ENCODE measurements at places on chromosomes 1 and 21.
A peak's percentile ranks its signal among the peaks of the same experiment; 100 is the strongest.

GRCh38 chr1:114134518-114134917, 19.2 kb downstream of the SYT6 start:
- DNase-seq, result no peak

GRCh38 chr1:184395937-184396480, 9.2 kb downstream of the C1orf21 start:
- no peak for DNase-seq

DNA sequence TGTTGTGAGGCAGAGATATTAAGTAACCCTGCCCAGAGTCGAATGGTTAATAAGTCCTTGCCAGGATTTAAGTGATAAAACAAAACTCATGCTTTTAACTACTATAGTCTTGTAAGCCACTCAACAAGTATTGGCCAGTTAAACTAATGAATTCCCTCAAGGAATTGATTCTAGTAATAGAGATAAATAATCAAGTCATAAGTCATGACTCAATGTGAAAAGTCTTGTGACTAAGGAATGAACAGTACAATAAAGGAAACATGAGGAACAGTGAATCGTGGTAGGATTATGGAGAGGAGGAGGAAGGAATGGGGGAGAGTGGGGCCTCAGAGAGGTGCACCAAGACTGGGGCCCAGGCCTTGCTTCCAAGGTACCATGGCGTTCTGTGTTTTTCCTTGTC, 104.7 kb downstream of the FGGY start:
- no peak for DNase-seq

GRCh38 chr1:29674627-29675326, 438.5 kb downstream of the PTPRU start:
- no peak for DNase-seq

GRCh38 chr1:90729504-90730242, 12.6 kb upstream of the BARHL2 start:
- no peak for DNase-seq

- DNase-seq, result peak; percentile 22
These were observed 45.7 kb downstream of the CDCP2 start for GRCh38 chr1:54107131-54107530.

DNA sequence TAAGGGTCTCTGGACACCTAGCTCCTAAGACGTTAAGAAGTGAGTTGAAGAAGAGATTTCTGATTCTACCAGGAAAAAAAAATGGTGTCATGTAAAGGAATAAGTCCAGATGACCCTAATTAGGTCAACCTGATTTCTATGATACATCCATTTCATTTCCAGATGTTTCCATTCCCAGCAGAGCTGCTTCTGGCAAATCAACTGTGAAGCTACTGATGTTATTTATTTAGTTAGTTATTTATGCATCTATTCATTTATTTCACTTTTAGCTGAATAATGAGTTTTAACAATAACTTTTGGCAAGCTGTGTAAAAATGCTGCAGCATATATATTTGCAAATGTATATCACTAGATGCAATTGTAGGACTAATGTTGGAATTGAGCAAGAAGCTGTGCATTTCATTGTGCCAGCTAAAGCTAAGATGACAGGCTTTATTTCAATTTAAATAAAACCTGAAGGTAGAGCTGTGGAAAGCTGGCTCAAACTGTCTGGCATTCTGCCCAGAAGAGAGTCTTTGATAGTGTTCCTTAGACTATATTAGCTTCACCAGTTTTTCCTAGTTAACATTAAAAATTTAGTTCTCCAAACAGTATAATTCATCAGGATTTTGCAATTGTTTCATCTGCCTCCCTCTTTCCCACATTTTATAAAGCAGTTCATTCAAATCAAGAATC, 1164.4 kb upstream of the ADGRL4 start:
- DNase-seq, result no peak

GRCh38 chr1:248596615-248597014, 885 bp downstream of the OR2T10 start:
- DNase-seq, result no peak

GRCh38 chr1:241695246-241696171, 43.4 kb downstream of the WDR64 start:
- no peak for DNase-seq

DNA sequence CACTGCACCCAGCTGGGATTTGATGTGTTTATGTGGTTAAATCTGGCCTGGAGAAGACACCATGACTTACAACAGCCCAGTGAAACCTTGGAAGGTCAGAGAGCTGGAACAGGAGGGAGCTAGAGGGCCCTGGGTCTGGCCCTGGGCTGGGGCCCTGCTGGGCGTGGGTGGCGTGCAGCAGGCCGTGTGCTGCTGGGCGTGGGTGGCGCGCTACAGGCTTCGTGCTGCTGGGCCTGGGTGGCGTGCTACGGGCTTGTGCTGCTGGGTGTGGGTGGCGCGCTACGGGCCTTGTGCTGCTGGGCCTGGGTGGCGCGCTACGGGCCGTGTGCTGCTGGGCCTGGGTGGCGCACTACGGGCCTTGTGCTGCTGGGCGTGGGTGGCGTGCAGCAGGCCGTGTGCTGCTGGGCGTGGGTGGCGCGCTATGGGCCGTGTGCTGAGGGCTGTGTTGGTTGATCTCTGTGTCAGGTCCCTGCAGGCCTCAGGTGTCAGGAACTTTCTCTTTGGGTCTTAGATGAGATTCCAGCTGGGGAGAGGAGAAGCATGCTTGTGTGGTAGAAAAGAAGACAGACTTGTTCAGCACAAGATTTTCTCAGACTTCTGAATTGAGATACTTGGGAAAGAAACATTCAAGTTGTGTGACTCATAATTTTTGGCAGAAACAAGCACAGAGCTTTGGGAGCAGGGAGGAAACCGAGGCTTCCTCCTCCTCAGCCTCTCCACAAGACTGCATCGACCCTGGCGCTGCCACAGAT, 66.0 kb downstream of the COL18A1 start:
- DNase-seq, result peak; percentile 52

- no peak for DNase-seq
These were observed 2.1 kb upstream of the SELENON start for GRCh38 chr1:25797939-25798338.

GRCh38 chr1:11245904-11246719, 16.2 kb downstream of the MTOR start:
- no peak for DNase-seq

GRCh38 chr1:203351037-203351625, at the start of gene FMOD:
Gene FMOD, minus strand, starts transcription at chr1:203351122. Its CDS starts 2,852 bp downstream, at chr1:203348270.
- no peak for DNase-seq

GRCh38 chr1:210587566-210587965, 258.9 kb downstream of the HHAT start:
- peak; percentile 11 for DNase-seq

- DNase-seq, result no peak
These were observed 3.1 kb upstream of the KCNK2 start for GRCh38 chr1:215079456-215079855.

- no peak for DNase-seq
These were observed 977 bp downstream of the LCA5L start for GRCh38 chr21:39444421-39445180.

- DNase-seq, result no peak
These were observed 80.6 kb downstream of the DSCAM start for GRCh38 chr21:40766381-40766780.

- no peak for DNase-seq
These were observed 114.7 kb upstream of the IRF2BP2 start for GRCh38 chr1:234724516-234725176.

DNA sequence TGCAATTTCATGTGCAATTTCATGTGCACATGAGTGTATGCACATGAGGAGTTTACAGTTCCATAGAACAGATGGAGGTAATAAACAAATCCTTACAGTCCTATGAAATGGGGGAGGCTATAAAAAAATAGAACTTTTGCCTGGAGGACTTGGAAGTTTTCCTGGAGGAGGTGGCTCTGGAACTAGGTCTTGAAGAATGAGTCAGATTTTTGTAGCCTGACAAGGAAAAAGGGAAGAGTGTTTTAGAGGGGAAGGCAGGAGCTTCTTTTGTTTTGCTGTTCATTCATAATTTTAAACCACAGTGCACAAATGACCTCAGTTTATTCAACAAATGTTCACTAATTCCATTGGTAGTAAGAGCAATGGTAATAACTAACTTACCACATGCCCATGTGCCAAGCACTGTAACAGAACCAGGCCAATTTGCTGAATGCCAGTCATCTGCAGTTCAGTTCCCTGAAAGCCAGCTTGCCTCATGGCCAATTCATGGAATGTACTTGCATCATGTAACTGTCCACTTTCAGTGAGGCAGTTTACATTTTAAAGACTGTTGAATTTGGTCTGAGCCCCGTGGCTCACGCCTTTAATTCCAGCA, 2.7 kb downstream of the DIO1 start:
- peak; percentile 89 for DNase-seq

DNA sequence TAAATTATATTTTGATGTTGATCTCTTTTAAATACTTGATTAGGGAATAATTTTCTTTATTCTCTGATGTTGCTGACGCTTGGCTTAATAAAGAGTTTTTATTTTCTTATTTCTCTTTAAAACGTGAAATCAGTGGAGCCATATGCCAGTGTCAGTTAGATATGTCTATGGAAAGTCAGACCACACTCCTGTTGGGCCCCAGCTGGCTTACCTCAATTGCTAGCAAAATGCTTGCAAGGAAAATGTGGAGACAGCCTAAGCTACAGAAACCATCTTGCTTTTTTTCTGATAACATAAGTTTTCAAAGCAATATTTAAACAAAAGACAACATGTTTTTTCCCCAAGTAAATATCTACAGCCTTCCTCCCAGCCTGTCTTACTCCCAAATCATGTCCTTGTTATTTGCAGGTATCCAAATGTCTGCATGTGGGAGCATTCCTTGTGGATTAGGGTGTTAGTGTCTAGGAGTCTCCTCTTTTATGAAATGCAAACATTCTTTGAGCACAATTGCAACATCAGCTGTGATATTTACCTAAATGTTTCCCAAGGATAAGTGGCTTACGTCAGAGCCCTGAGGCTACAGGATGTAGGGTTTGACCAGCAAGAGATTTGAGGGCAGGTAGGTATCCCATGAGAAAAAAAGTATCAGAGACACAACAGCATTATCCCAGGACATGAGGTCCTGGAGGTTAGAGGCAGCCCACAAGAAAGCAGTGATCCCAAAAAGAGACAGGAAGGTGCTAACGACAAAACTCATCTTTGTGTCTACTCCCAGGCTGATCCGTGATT, 117.2 kb upstream of the KCNJ15 start:
- DNase-seq, result no peak

DNA sequence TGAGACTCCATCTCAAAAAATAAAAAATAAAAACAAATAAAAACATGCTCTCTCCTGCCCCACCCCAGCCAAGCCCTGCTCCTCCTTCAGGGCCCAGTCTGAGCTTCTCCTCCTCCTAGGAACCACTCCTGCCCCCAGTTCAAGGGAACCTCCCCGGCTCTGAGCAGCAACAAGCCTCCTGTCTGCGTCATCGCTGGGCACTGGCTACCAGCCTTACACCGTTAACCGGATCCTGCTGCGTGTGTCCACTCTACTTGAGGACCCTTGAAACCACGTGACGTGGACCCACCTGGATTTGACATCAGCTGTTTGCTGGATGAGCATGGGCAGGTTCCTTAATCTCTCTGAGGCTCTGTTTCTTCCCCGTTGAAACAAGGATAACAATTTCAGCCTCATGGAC, 1.6 kb upstream of the TAS1R2 start:
- no peak for DNase-seq

- peak; percentile 88 for DNase-seq
These were observed 151.1 kb downstream of the LYPLAL1 start for GRCh38 chr1:219324629-219325367.

DNA sequence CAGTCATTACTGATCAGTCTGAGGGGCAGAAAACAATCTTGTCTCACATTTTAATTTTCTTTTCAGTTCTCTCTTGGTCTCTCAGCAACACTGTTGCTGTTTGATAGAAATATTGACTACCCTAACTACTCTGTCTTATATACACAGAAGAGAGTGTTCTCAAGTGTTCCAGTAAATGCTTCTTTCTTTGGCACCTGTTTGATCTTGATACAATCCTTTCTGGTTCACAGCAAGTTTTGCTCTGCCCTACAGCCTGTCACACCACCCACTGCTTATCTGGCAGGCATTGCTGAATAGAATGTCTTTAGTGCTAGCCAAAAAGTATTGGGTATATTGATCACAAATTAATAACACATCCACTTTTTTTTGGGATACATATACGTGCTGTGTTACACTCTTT, 75.7 kb upstream of the WLS start:
- no peak for DNase-seq

- no peak for DNase-seq
These were observed 386.4 kb downstream of the HHAT start for GRCh38 chr1:210715072-210715471.

GRCh38 chr1:174322202-174322862, 125.4 kb upstream of the GPR52 start:
- no peak for DNase-seq

DNA sequence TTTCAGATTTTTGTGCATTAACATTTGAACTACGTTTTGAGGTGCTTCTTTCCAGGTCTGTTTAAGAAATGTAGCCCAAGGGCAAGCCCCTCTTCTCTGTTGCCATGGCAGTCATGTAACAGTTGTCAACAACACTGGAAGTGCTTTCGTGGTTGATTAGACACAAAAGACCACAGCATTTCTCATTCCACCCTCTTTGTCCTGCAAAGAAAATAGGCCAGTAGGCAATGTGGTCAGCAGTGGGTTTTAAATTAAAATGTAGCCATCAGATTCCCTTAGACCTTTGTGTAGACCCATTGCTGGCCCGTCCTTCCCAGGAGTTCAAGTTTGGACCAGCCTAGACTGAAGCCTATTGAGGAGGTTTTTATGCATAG, 35.4 kb downstream of the VANGL1 start:
- peak; percentile 47 for DNase-seq

DNA sequence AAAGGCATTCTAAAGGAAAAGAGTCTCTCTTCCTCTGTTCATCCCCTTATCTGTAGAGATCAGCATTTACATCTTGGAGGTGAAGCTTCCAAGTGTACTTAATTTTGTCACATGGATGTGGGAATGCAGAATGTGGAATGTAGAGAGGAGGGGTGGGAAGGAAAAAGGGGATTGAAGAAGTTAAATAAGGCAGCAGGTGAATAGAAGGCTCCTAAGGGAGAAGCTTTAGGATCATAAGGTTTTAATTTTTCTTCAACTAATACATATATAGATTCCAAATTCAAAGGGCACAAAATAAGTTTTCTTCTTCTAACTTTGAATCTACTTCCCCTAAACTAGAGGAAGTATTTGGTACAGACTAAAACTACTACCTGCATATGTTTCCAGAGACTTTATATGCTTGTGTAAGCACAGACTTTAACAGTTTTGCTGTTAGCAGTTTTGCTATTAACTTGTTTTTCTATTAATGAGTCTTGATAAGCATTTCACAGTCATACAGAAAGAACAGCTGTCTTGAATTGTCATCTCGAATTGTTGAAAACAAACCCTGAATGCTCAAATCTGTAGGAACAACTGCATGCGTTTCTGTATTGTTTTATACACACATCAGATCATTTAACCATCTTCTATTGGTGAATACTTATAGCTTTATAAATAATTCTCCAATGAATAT, 12.7 kb downstream of the TENT5C start:
- DNase-seq, result no peak

DNA sequence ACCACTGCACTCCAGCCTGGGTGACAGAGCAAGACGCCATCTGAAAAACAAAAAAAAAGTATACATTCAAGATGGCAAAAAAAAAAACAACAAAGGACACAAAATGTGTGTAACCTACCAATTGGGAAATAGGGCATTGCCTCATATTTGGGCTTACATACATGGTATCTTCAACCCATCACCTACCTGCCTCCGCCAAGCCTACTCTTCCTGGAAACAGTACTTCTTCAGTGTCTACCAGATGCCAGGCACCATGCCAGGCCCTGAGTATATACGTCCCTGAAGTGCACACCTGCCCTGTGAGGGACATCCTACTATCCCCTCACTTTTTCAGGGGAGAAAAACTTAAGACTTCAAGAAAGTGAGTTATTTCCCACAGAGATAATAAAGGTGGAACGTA, 160.2 kb downstream of the TOMM20 start:
- no peak for DNase-seq

GRCh38 chr1:226560243-226560642, 11.7 kb downstream of the STUM start:
- no peak for DNase-seq
